Cerebellum (tissue), 4 donors: ENCODE measurements at places on chromosomes 4 and X. TPM values are rescaled to one million over a fixed set of nuclear protein-coding genes. Genes with fewer than 3 reads are reported as not detected.

The CUL4B gene
- total RNA-seq, result 50.6 TPM

The RASL11B gene
- 6.0 TPM for total RNA-seq

The NPY2R gene
- total RNA-seq, result 0.91 TPM

The ZNF595 gene
- 37.6 TPM for total RNA-seq

The ETDB gene
- not detected for total RNA-seq
